Cardiac fibroblast (primary cell): ENCODE measurements at places on chromosomes 7 and 10.

DNA sequence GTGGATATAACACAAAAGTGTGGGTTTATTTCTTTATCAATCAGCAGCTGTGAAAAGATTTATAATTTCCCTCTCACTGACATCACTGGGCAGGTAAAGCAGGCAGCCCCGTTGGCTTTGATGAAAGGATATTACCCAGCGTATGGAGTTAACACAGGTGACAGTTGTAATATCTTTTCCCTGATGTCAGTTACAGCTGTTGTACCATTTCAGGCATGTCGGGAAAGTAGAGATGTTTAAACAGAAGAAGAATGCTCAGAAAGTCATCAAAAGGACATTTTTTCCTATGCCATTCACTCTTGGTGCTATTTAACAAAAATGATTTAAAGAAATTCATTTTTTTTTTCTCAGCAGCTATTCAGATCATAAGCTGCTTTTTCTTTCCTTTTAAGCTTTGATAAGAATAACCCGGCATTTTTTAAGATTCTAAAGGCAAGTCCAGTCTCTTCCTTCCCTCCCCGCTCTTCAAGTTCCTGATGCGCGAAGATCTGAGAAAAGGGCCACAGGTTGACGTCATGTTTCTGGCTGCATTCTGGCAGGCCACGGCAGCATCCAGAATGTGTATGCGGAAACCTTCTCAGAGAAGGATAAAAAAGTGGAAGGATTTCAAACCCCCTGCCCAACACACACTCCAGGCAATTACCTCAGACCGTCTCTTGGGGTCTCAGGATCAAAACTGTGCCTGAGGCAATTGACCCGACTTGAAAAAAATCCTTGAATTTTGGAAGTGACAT lies 32.5 kb upstream of the ADAM12 start:
- DNase-seq: peak; percentile 49

GRCh38 chr7:43954524-43955228 lies 28.4 kb downstream of the UBE2D4 start:
- DNase-seq: peak; percentile 70

DNA sequence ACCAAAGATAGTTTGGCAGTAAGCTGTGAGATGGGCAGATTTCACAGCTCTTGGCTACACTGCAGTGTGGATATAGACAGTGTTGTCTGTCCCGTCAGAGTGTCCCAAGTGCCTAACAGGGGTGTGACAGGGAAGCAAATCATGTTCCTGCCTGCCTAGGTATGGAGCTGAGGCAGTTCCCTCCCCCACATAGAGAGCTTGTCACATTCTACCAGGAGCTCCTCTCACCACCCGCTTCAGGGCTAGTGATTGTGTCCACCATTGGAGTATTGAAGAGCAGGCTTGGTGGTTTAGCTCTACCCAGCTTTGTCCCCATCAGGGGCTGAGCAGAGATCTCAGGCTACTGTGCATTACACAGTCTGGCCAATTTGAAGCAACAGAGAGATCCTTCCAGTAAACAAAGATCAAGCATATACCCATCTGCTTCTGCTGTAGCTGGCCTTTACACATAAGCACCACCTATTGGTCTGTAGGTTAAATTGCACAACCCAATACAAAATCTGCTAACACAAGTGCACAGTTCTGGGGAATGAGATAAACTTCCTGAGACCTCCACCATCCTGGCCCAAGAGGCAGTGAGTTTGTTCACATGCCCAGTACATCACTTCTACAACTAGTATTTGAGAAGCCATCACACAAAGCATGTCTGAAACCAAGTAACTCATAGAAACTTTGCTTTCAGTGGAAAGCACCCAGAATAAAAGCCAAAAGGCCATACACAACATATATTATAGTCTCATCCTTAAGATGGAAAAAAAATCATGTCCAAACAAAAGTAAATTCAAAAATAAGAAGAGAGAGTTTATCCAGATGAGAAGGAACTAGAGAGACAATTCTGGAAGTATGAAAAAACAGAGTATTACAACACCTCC lies 67.3 kb downstream of the GLCCI1 start:
- DNase-seq: peak; percentile 55

DNA sequence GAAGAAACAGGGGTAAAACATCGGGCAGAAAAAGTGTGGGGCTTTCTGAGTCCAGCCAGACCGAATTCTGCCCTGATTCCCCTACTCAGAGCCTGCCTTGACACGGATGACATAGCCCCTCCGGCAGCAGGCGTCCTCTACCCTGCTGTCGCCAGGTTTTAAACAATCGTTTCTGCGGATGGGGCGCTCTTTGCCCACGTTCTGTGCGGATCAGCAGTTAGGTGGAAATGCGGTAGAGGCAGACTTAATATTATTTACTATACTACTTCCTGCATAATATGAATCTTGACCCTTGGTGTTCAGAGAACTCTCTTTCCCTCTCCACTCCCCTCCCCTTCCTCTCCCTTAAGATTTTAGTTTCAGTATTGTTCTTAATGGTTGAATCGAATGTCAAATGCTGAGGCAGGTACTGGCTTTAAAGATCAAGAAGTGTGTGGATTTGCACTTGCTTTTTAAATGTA lies 2.4 kb downstream of the GATA3 start:
- no peak for DNase-seq

- DNase-seq: no peak
Measured at GRCh38 chr10:122852261-122852660, 6.6 kb upstream of the CUZD1 start.

GRCh38 chr10:124211921-124212320 lies 118.5 kb upstream of the CHST15 start:
- DNase-seq: peak; percentile 11

DNA sequence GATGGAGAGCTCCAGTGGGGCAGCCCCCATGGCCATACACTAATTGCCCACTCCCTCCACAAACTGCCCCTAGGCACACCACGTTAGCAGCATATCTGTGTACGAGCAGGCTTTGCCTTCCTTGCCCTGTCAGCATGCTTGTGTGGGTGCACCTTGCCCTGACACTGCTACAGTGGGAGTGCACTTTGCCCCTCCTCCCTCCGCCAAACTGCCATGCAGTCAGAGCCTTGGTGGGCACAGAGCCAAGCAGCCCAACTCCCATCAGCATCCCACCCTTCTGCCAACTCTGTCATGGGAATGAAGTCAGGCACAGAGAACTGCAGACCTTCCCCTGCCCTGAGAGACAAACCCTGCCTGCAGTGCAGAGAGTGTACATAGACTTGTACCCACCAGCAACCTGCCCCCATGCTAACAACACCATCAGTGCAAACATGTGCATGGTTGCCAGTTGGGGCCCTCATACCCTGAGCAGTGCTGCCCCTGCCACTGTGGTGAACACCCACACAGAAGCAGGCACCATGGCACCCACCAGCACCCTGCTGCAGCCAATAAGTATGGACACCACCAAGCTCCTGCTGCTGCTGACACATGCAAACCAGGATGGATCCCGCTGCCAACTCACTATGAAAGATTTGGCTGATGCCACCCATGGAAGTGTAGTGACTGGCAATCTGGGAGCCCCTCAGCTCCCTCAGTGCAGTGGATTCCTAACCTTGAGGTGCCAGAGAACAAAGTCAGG lies 1197.7 kb upstream of the CELF2 start:
- no peak for DNase-seq

DNA sequence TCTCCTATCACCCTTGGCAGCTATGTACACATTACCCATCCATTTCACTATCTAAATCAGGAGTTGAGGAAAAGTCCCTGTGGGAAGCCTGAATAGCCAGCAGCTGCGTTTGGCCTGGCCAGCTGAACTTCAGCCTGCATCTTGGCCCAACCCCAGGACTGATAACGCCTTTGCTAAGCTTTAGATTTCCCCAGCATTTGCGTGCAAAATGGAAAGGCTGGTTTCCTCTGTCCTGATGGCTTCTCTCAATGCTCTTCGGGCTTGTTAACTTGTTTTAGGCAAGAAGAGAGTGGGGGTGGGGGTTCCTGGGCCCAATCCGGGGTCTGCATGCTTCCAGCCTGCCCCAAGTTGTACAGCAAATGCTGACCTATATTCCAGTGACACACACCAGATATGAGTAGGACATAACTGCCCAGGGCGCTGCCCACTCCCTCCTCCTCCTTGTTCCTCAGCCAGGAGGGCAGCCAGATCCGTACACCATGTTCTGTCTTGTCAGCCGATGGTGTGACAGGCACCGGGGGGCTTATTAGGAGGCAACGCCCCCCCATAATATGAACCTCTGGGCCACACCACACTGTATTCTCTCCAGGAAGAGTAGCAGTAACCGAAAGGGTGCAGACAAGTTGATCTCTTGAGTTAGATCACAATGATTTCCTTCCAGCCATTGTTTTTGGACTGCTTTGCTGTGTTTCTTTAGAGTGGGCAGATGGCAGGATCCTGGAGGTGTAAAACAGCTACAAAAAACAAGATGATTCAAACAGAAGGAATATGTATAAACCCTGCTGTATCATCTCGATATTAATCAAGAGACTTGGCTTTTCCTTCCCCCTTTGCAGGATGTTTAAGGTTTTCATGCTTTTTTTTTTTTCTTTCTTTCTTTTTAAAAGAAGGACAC lies 339.0 kb downstream of the RNLS start:
- peak; percentile 69 for DNase-seq

- no peak for DNase-seq
Measured at GRCh38 chr10:73248259-73248724, 1.2 kb upstream of the DNAJC9 start.

DNA sequence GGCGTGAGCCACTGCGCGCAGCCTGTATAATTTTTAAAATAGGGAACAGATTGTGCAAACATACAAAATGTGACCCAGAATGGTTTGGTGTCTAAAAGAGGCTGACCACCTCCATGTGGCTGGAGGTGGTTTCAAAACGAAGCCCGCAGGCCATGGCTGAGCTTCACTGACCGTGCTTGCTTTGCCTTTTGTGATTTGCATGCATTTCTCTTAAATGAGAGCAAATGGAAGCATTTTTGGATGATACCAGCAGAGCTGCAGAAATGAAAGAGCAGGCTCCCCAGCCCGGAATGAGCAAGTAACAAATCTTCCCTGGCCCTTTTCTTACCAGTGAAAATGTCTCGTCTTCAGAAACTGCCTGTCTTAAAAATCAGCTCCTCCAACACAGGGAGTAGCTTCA lies 239.9 kb downstream of the CAMK1D start:
- DNase-seq: no peak

DNA sequence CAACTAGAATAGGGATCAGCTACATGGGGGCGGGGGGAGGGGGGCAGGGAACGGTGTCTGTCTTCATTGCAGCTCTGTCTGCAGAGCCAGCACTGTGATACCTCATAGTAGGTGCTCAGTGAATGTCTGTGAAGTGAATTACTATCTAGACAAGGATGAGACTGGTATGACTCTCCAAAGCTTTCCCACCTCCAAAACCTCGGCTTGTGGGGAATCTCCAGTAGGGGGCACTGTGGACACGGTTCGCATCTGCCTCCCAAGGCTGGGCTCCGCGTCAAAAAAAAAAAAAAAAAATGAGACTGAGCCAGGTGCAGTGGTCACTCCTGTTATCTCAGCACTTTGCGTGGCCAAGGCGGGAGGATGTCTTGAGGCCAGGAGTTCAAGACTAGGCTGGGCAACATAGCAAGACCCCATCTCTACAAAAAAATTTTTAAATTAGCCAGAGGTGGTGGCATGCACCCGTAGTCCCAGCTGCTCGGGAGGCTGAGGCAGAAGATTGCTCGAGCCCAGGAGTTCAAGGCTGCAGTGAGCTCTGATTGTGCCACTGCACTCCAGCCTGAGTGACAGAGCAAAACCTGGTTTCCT lies 9.6 kb downstream of the TRIM56 start:
- peak; percentile 77 for DNase-seq

GRCh38 chr10:129253865-129254179 lies 213.2 kb upstream of the MGMT start:
- DNase-seq: no peak

DNA sequence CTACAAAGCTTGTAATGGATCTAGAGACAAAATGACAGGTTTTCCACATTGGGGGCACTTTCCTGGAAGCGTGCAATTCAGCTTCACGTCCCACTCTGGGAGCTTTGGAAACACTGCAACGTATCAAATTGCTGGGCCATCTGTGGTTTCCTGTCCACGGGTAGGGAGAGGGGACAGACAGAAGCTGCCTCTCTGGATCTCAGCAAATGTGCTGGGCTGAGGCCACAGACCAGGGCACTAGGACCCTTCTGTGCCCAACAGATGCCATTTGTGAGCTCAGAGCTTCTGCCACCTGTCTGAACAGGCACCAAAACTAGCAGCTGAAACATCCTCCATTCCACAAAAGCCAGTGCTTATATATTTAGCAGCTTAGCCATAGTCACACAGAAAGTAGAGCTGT lies 40.9 kb upstream of the FRMD4A start:
- DNase-seq: no peak

- DNase-seq: no peak
Measured at GRCh38 chr7:44046321-44047061, 2.0 kb downstream of the DBNL start.

GRCh38 chr7:133303931-133304330 lies 51.1 kb downstream of the EXOC4 start:
- no peak for DNase-seq

DNA sequence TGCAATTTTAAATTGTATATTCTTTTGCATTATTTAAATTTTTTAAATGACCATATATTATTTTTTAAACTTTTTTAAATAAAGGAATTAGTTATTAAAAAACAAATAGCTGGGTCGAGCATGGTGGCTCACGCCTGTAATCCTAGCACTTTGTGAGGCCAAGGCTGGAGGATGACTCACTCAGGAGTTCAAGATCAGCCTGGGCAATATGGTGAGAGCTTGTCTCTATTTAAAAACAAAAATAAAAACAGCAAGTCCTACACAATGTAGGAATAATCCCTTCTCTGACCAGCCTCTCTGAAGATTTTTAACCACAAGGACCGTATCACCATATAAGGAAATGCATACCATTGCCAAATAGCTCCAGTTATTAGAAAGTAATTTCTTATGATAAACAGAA lies 19.6 kb downstream of the NOC3L start:
- DNase-seq: no peak

GRCh38 chr7:34091321-34091917 lies 186.1 kb downstream of the BMPER start:
- peak; percentile 71 for DNase-seq

DNA sequence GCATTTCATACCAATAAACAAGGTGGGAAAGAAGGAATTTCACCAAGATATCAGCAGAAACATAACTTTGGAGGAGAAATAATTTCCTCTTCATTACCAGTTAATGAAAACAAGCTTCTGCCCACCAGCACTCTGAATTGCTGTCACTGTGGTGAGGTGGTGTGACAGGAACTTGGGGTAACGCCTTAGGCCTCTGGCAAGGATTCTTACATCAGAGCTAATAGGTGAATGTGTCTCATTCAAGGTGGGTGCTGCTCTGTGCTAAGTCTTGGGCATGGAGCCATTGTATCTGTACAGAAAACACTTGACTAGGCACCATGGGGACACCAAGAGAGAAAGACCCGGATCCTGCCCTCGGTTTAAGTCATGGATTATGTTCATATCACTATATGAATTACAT lies 8.3 kb upstream of the LOXL4 start:
- no peak for DNase-seq

DNA sequence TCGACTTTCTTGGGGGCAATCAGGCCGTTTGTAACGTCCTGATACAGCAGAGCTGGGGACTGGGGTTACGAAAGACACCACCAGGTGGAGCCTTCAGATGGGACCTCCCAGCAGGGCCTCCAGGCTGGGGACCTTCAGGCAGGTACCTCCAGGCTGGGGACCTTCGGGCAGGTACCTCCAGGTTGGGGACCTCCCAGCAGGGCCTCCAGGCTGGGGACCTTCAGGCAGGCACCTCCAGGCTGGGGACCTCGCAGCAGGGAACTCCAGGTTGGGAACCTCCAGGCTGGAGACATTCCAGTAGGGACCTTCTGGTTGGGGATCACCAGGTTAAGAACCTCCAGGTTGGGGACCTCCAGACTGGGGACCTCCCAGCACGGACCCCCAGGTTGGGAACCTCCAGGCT lies 23.5 kb upstream of the GPR146 start:
- no peak for DNase-seq
